ENCODE measurements at places on chromosomes 2 and 18.

- DNase-seq, result no peak
Observed at GRCh38 chr2:220071696-220072095, 444.3 kb downstream of the SLC4A3 start.

DNA sequence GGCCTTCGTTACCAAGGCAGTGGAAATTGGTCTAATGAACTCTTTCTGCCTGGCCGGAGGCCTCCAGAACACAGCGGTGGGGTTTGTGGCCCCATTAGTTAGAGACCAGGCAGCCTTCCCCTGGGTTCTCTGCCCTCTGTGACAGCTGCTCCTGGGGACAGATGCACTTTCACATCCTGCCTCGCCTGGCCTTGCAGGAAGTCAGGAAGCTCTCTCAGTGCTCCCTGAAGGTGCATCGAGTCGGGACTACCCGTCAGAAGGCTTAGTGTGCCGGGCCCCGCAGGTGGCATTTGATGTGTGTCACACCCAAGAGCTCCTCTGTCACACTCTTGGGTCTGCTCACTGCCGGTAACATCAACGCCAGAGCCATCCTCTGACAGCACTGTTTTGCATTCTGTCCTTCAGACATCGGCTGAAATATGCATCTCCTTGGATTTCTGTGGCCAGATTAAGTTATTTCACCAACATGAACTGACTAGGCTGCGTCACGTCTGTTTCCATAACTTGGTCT lies 158.3 kb downstream of the LDLRAD4 start:
- DNase-seq, result no peak

GRCh38 chr2:157523270-157524247 lies 79.7 kb upstream of the CYTIP start:
- no peak for DNase-seq

DNA sequence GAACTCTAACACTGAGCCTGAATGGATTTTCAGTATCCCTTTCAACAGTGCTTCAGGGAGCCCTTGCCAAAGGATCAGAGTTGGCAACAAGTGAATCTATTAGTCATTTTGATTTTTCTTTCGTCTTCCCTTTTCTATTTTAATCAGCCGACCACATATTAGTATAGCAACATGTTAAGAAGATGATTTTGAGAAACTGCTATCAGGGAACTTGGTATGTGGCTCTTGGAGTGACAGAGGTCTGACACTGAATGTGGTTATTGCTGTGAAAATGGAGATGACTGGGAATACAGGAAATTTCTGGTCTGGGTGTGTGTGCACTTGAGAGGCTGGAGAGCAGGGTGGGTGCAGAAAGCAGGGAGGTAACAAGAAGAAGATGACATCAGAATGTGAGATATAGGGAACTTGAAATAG lies 28.7 kb upstream of the IL1RL1 start:
- no peak for DNase-seq

DNA sequence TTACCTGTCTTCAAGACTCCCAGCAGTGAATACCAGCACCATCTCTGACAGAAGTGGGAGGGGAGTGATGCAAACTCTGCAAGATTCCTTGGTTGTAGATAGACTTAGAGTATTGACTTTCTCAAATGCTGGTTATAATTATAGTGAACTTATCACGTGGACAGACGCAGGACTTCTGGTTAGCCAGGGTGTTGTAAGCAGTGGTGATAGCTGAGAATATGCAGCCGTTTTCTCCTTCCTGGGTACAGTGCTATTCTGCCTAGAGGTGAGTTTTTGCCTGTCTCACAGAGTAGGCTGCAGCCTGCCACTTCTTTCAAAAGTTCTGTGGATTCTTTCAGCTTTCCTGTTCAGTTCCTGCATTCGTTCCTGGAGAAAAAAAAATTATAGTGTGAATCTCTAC lies 733 bp upstream of the CXCR2 start:
- DNase-seq, result no peak

GRCh38 chr2:126879348-126880298 lies 19.1 kb upstream of the TEX51 start:
- no peak for DNase-seq

GRCh38 chr2:42448163-42448562 lies 45.6 kb downstream of the KCNG3 start:
- DNase-seq, result no peak

DNA sequence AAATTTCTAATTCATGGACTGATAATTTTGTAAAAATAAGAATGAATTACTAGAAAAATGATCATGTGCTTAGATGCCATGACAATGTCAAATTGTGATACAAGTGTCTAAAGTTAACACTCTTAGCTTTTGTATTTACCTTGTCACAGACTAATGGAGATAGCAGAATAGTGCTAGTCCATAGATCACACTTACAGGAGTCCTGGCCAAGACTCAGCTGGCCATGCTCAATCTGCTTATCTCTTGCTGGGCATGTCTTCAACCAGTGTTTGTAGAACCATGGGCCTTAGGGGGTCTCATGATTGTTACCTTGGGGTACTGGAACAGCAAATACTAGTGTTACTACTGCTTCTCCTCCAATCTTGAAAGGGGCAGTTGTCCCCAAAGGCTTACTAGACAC lies 44.0 kb downstream of the TET3 start:
- no peak for DNase-seq

DNA sequence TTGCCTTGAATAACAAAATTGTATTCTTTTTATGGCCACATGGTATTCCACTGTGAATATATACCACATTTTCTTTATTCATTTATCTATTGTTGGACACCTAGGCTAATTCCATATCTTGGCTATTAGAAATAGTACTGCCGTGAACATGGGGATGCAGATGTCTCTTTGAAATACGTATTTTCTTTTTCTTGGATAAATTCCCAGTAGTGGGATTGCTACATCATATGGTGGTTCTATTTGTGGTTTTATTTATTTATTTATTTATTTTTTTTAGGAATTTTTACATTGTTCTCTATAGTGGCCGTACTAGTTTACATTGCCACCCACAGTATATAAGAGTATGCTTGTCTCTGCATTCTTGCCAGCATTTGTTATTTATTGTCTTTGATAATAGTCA lies 679.8 kb upstream of the NRXN1 start:
- DNase-seq, result peak; percentile 68

DNA sequence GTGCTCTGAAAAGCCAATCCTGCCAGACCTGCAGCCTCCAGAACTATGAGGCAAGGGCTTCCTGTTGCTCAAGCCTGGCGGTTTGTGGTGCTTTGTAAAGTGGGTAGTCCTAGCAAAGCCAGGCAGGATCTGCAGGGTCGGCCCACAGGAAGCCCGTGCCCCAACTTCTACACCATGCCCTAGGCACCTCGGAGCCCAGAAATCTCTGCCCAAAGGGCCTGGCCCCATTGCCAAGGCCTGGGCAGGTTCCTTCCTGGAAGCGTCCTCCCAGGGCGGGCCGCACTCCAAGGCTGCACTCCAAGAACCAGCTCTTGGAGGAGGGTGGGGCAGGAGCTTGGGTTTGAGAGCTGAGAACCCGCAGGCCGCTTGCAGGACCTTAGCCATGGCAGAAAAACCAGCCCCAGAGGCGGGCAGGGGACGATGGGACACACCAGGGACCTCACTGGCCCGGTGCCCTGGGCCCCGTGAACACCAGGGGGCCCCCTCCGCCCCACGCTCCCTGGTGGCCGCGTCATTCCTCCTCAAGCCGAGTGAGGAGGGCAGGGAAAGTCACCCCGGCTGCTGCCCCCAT lies 37.2 kb upstream of the ID2 start:
- DNase-seq, result peak; percentile 18

DNA sequence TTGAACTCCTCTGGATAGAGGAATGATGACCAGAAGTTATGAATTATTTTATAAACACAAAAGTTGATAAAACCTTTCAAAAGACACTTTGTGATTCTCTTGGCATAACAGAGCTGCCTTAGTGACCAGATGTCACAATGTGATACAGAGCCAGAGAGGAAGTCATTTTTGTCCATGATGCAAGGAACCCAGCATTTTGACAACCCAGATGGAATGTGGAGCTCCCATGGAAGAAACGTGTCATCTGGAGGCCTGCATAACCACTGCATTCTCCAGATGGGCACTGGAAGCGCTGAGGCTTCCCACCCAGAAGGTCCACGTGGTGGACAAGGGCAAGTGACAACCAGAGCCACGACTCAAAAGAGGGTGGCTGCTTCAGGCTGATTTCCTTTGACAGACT lies 30.1 kb downstream of the HRH4 start:
- DNase-seq, result no peak

DNA sequence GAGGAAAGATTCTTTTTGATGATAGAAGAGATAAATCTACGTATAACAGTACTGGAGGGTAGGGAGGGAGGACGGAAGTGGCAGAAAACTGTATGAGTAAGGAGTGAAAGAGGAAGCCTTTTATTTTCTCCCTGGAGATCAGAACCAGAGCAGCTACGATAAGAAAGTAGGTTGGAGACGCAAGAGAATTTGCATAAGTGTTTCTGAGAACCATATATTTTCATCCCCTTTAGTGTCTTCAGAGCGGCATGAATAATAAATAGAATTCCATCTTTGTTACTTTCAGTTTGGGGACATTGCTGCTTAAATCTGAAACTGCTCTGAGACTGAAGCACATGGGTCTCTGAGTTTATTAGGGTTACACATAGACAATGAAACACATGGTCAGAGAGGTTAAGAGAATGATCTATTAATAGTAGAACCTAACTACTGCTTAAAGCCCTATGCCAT lies 230.2 kb upstream of the TNP1 start:
- no peak for DNase-seq

DNA sequence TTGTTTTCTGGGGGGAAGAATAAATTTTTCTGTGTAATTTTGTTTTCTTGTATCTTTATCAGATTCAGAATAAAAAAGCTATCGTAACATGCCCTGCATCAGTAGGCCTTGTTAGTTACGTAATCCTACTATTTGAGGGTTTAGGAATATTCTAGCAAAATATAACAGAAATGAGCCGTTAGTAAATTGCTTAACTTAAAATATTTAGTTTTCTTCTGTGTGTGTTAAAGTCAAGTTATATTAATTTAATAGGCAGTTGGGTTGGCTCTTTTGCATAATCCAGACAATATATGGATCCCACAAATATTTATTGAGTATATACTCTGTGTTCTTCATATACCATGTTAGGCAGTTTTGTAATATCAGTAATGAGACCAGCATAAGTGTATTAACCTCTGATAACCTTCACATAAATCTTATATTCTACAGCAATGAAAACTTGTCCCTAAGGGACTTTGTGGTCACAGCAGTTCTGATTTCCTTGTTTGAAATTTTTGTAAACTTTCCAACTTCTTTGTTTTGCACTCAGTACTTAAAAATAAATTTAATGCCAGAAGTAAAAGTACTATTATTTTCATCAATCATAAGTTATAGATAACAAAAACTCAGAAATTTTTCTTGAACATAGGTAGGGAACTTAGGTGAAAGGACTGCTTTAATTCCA lies 151.9 kb downstream of the FMNL2 start:
- no peak for DNase-seq

- DNase-seq, result no peak
Observed at GRCh38 chr2:42867093-42868065, 75.0 kb upstream of the HAAO start.

- peak; percentile 67 for DNase-seq
Observed at GRCh38 chr18:27996801-27997272, 180.1 kb downstream of the CDH2 start.

- DNase-seq, result no peak
Observed at GRCh38 chr18:2913398-2914005, 66.7 kb downstream of the EMILIN2 start.

Data from MCF 10A (cell line).